ENCODE measurements at places on chromosomes 13 and 19. TPM values are rescaled to one million over a fixed set of nuclear protein-coding genes. Genes with fewer than 3 reads are reported as not detected.

Gene CTXN1
- 22.9 TPM for total RNA-seq

Gene ZNF471
- total RNA-seq = 0.07 TPM

Gene ZFR2
- 0.17 TPM for total RNA-seq

Gene KLK1
- total RNA-seq = 0.28 TPM

Gene CCL25
- not detected for total RNA-seq

Gene FGF21
- total RNA-seq = not detected

Gene RXFP2
- total RNA-seq = not detected

Gene PSG7
- total RNA-seq = not detected

Gene LSM4
- total RNA-seq = 252 TPM

Gene N4BP2L1
- 0.48 TPM for total RNA-seq

Gene PNMA8B
- total RNA-seq = not detected

Gene DIRAS1
- 4.0 TPM for total RNA-seq

Gene FBXL12
- total RNA-seq = 12.1 TPM

Gene NLRP5
- 0.07 TPM for total RNA-seq

Gene BRSK1
- 2.8 TPM for total RNA-seq

Gene EIF3K
- total RNA-seq = 975 TPM

Gene LIM2
- total RNA-seq = not detected

Measured in A549 treated with AZD2906 at 1 μM for 4 hours (cell line).